Esophagus squamous epithelium (tissue), 5 donors: ENCODE measurements at places on chromosomes 2 and 18.

GRCh38 chr2:14998546-14998945 is 366.0 kb downstream of the LRATD1 start:
- no peak for DNase-seq

DNA sequence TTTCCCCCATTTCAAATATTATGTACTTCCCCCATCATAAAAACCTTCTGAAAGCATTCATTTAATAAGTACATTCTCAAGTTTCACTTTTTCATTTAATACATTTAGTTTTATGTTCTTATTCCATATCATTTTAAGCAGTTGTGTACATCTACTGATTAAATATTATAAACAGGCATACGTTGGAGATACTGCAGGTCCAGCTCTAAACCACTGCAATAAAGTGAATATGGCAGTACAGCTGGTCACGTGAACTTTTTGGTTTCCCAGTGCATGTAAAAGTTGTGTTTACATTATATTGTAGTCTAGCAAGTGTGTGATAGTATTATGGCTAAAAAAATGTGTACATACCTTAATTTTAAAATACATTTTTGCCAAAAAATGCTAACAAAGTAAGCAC is 48.7 kb downstream of the TET3 start:
- no peak for DNase-seq

- DNase-seq, result no peak
Measured at GRCh38 chr2:189549449-189549832, 31.1 kb downstream of the SLC40A1 start.

DNA sequence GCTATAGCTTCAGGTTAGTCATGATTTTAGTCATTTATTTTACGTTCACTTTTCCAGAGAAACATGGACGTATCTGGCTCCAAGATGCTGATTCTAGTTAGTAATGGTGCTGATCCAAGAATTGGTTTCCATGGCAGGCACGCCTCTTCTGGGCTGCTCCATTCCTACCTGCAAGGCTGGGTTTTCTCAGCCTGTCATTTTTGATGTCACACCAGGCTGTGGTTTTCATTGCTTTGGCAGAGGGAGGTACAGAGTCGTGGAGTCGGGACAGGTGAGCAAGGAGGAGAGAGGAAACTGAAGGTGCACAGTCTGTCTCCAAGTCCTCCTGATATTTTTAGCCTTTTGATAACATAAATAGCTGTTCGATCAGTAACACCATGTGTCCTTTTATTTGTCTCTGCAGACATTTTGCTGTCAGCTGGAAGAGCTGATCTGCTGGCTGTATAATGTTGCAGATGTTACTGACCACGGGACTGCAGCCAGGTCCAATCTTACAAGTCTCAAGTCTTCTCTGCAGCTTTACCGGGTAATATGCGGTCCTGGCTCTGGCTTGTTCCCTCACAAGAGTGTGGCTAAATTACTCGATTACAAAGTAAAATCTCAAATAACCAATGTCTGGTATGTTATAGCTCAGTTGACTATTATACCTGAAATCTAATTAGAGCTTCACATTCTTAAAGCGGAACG is 17.8 kb downstream of the CEP68 start:
- DNase-seq, result no peak

DNA sequence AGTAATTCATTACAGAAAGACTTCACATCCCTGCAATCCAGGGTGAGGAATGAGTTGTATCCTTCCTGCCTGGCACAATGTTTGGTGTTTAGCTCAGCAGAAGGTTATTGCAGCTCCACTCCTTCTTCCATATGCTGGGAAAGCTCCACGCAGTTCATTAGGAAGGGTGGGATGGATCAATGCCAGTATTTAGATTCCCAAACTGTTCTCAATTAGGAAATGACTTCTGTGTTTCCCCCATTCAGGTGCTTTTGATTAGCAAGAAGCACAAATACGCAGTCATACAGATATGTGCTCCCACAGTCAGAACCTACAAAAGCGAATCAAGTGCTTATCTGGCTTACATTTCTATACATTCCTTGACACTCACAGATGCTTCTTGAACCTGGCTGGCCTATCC is 340.6 kb downstream of the NYAP2 start:
- DNase-seq, result no peak

DNA sequence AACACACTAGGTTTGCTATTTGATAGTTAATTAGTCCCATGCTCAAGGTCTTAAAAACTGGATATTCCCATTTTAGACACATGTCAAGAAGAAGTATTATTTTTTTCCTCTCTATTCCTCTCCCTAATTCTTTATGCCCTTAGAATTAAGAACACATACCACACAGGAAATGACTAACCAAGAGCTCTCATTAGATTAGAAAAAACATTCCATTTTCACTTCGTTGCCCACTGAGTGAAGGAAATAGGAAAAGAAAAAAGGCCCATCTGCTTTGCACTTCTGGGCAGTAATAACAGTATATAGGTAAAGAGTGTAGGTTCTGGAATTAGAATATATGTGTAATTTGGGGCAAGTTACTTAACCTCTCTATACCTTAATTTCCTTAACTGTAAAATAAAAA is 26.9 kb downstream of the ACADL start:
- DNase-seq, result no peak

DNA sequence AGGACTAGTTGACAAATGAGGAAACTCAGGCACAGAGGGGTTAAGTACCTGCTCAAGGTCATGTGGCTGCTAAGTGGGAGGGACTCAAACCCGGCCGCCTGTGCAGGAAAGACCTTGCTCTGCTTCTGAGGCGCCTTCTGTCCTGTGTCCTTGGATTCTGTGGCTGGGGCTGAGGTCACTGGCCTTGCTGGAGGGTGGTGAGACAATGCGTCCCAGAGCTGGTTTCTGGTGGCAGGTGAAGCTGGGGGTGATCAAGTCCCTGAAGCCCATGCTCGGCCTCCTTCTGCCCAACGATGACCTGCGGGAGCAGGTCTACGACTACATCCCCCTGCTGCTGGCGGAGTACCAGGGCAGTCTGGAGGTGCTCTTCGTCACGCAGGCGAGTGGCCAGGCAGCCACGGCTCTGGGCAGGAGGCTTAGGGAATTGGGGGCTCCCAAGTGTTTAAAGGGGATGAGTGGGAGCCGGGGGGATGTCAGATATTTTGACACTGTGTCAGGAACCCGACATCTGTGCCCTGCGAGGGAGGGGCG is 16.1 kb downstream of the MROH2A start:
- no peak for DNase-seq

GRCh38 chr2:219129589-219129988 is 31.0 kb downstream of the NHEJ1 start:
- no peak for DNase-seq

DNA sequence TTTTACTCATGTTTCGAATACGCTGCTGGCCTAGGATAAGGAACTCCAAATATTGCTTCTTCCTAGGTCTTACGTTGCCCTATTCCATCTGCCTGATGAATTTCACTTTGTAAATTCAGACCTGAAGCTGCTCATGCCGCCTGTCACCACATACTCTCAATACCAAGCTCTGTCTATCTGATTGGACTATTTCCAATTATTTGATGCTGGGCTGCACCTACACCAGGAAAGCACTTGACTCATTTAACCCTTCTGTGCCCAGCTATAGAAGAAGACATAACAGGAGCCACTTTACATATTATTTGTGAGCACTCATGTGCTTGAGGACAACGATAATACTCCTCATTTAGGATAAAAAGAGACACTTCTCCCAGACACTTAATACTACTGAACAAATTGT is 1293.9 kb upstream of the LRRTM1 start:
- DNase-seq, result no peak

- no peak for DNase-seq
Measured at GRCh38 chr2:155424518-155424917, 726.0 kb downstream of the KCNJ3 start.
